GM04503 (cell line): ENCODE measurements at places on chromosomes 11 and 22.

- DNase-seq = no peak
These were observed 16.4 kb downstream of the CSNK2A3 start for GRCh38 chr11:11336664-11337063.

- DNase-seq = no peak
These were observed 35.3 kb downstream of the EXT2 start for GRCh38 chr11:44130751-44131150.

- no peak for DNase-seq
These were observed 388 bp downstream of the TMEM121B start for GRCh38 chr22:17120711-17121232.

DNA sequence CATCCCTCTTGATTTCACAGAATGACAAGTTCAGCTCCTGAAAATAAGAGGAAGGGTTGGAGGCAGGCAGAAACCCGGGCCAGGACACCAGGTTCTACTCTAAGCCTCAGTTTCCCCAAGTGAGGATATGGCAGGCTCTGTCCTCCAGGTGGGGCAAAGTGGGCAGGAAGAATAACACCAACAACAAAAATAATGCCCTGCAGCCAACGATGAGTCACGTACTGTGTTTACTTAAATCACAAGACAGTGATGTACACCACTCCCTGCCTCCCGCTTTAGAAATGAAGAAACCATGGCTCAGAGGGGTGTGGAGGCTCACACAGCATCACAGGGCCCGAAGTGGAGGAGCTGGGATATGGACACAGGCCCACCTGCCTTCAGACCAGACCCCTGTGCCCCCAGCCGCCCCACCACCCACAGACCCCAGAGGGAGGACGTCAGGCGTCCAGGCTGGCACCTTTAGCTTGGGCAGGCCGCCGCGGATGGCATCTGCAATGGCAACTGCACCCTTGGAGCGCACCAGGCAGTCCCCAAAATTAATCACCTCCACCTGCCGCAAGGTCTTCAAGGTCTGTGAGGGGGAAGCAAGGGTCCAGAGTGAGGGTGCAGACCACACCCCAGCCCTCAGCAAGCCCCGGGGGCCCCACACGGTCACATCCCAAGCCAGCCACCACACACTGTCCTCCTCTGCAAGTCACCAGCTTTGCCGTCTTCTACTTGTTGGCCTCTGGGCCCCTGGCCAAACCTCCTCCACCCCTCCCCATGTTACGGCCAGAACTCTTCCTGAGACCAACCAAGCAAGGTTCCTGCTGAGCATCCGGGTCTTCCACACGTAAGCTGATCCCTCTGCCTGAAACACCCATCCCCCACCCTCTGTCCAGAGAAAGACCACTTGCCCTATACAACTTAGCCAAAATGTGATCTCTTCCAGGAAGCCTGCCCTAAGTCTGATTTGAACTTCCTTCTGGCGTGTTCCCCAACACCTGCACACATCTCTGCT, 15.8 kb upstream of the CHADL start:
- no peak for DNase-seq

GRCh38 chr22:30649430-30650007, 13.9 kb downstream of the SLC35E4 start:
- DNase-seq = no peak

GRCh38 chr22:46076651-46077339, 73.5 kb upstream of the PPARA start:
- no peak for DNase-seq

DNA sequence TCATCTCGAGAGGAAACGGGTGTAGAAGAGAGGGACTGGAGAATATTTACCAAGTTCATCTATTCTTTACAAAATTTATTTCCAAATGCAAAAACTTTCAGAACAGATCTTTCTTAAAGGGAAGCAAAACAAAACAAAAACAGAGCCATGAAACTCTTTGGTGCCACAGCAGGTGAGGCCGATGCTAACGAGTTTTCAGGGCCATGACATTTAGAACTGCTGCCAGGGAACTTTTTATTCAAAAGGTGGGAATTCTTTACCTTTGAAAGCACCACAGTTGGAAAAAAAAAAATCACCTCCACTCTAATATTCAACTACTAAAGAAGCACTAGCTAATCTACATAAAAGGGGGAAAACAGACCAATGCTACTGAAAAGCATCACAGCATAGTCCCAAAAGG, 230.1 kb downstream of the DCDC1 start:
- DNase-seq = no peak

GRCh38 chr11:48116437-48117228, 100.0 kb upstream of the OR4B1 start:
- DNase-seq = no peak

- peak; percentile 6 for DNase-seq
These were observed at the start of gene OR51T1 for GRCh38 chr11:4881860-4882500. OR51T1 (plus strand) TSS chr11:4881900; CDS start chr11:4881900, 0 bp downstream.

- DNase-seq = no peak
These were observed 6.9 kb downstream of the POU2AF3 start for GRCh38 chr11:111305162-111305802.

DNA sequence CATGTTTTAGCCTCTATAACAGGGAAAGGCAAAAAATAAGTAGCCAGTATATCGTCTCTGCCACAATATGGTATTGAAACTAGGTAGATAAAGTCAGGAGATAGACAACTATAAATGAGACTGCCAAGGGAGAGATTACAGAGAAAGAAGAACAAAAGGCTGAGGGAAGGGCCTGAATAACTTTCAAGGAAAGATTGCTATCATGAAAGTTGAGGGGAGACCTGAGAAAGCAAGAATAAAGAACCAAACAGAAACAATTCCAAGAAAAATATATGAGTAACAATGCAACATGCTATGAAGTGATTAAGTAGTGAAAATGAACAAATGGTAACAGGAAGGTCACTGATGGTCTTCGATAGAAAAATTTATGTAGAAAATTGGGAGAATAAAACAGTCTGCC, 690.1 kb downstream of the METTL15 start:
- DNase-seq = no peak

GRCh38 chr11:90493379-90493778, 270.5 kb upstream of the CHORDC1 start:
- DNase-seq = no peak

- DNase-seq = no peak
These were observed 26.6 kb downstream of the EHF start for GRCh38 chr11:34647532-34647931.

DNA sequence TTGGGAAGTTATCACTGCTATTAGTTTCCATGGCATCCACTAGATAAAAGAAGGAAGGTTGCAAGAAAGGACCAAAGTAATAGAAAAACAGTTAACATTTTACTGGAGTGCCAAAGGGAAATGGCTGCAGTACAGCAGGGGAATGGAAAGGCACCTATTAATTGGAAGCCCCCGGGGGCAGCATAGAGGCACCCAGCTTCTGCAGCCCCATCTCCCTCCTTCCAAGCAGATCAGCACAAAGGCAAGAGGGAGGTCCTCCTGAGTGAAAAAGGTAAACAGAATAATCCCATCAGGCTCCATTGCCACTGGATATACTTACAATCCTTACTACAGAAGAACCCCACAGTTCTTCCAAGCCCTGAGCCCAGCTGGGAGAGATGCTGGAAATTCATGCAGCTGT, 887.1 kb downstream of the DLG2 start:
- no peak for DNase-seq

DNA sequence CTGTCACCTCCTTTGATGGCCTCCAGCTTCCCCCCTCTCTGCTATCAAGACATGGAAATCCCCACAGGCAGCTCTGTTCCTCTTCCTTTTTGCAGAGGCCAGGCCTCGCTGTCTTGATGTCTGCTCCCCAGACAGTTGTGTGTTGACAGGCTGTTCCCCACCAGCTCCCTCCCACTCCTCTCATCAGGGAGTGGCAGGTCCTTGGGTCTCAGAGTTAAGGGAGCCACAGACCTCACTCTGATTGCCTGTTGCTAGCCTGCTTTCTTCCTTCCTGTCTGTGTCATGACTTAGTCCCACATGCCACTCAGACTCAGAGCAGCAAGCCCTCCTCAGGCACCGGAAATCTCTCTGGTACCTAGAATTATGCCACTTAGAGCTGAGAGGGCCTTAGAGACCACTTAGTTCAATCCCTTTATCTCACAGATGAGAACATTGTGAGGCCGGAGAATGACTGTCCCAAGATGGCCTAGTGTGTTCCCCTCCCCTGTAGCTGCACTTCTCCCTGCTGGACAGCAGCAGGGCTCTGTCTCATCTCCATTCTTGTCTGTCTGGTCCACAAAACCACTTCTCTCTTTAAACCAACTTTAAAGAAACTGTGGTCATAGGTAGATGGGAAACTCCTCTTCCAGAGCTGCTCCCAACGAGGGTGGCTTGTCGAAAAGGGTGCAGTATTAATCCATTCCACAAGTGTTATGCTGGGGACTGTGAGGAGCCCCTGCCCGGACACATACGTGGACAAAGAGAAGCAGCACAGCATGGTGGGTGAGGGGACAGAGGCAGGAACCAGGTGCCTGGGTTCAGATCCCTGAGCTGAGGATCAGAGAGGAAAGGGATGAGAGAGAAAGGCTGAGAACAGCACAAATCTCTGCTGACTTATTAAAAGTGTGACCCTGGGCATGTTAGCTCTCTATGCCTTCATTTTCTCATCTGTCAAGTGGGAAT, 4.2 kb downstream of the AMPD3 start:
- DNase-seq = no peak

DNA sequence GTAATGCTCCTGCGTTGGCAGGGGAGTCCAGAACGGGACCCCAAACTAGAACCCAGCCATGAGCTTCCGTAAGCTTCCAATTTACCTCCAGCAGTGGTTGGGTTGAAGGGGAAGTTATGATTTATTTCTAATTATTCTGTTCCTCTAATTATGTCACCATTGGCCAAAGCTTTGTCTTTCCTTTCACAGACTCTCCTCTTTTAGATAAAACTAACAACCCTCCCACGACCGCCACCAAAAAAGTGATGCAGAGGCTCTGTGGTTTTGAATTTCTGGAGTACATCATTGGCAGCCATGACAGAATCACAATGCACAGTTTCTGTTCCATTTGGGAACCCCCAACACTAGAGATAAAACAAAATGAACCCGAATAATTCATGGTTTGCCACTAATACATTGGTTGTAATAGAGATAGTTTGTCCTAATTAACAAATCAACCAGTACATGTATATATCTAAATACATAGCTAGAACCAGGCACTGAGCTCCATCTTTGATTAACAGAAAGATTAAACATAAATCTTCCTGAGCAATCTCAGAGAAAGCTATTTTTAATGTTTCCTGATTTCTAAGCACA, 64.3 kb downstream of the ETS1 start:
- DNase-seq = no peak

GRCh38 chr11:19379465-19379864, 138.7 kb upstream of the E2F8 start:
- DNase-seq = no peak

- DNase-seq = peak; percentile 37
These were observed 16.0 kb upstream of the PHLDA2 start for GRCh38 chr11:2945031-2945756.
